Ovary (tissue), 10 donors: ENCODE measurements at places on chromosomes 6 and 20.

- no peak for DNase-seq
Measured at GRCh38 chr6:159161839-159162238, 7.4 kb upstream of the FNDC1 start.

GRCh38 chr20:32482442-32483261 lies 102.5 kb downstream of the NOL4L start:
- DNase-seq = no peak

DNA sequence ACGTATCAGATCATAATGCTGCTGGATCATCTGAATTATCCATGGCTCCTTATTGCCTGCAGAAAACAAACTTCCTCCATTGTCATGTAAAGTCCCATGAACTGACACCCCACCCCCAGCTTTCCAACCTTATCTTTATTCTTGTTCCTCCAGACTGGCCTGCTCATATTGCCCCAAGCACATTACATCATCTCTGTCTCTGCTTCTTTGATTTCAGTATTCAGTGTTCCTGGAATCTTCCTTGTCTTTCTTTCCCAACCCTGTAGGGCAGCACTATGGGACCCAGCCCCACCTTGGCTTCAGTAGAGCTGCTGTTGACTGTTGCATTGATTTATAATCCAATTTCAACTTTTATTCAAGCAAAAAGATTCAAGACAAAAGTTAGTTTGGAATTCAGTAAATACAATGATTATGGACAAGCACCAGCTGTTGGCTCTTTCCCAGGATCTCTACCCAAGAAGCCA lies 187.5 kb upstream of the ECI2 start:
- DNase-seq = no peak

DNA sequence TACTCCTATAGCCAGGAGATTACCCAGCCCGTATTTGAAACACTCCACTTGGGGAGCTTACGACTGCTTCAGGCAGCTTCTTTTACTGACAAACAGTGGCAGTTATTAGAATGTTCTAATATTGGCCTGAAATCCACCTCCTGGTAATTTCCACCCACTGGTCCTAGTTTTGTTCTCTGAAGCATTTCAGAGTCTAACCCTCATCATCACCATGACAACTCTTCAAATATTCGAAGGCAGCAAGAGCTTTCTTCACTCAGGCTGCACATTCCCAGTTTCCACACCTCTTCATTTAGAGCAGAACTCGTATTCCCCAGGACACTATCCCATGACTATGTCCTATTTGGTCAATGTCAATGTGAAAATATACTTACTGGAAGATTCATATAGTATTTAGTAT lies 325.6 kb downstream of the UBE3D start:
- no peak for DNase-seq

- no peak for DNase-seq
Measured at GRCh38 chr20:33566781-33567603, 77.1 kb downstream of the CBFA2T2 start.

DNA sequence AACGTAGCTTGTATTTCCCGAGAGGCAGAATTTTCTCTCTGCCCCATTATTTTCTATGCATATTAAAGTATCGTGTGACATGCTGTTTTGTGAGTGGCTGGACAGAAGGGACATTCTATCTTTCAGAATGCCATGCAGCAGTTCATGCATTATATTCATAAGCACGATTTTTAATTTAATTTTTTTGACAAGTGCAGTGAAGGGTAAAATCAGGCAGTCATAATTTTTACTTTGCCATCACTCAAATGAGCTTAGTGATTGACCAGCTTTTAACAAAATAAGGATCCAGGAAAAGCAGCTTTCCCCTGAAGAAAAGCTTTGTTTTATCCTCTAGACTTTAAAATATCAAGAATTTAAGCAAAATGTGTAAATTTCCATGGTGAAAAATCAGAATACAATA lies 673.3 kb downstream of the KIF16B start:
- no peak for DNase-seq

DNA sequence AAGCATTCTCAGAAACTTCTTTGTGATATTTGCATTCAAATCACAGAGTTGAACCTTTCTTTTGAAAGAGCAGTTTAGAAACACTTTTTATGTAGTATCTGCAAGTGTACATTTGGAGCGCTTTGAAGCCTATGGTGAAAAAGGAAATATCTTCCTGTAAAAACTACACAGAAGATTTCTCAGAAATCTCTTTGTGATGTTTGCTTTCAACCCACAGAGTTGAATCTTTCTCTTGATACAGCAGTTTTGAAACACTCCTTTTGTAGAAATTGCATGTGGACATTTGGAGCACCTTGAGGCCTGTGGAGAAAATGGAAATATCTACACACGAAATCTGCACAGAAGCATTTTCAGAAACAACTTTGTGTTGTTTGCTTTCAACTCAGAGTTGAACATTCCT lies 612.3 kb upstream of the ZNF337 start:
- no peak for DNase-seq

- no peak for DNase-seq
Measured at GRCh38 chr6:29647927-29648642, 8.8 kb upstream of the MOG start.

DNA sequence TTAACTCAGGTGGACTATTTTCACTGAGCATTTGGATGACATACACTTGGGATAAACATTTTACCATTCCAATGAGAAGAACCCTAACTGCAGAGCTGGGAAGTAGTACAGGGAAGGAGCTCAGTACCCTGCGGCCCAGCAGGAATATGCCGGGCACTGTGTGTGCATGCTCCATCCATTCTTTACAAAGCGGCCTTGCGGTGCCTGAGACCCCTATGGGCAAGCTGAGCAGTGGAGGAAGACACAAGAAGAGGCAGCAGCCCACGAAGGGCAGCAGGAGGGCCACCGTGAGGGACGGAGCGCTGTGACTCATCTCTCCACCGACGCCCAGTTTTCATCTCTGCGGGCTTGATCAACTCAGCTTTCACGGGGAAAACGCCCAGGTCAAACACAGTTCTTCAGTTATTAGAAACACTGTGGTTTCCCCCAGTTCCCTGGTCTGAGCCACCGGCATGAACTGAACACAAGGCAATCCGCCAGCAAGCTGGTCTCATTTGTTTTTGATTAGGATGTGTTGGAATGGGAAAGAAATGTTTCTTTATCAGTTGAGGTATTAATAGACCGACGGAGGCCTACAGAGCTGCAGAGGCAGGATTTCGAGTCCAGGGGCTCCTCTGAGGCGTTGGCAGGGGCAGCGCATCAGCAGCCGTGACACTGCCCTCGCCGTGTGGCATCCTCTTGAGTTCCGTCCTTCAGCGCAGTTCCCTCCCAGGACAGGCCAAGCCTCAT lies 44.9 kb downstream of the IRF4 start:
- DNase-seq = no peak

DNA sequence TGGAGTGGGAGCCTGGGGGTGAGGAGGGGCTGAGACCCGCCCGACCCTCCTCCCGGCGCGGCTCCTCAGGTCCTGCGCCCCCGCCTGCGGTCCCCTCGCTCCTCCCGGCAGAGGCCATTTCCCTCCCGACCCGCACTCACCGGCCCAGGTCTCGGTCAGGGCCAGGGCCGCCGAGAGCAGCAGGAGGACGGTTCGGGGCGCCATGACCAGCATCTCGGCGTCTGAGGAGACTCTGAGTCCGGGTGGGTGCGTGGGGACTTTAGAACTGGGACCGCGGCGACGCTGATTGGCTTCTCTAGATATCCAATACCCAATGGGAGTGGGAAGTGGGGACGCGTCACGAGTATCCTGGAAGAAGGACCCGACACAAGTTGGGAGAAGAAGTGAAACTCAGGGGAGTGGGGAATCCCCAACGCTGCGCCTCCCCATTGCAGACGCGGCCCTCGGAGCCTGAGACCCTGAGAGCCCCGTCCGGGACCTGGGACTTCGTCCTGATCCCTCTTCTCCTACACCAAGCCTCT lies at the start of gene HLA-B:
Gene HLA-B (minus strand): TSS at position 234 of the 521 bp plus-strand sequence. CDS start 21 bp downstream, at position 213.
- peak; percentile 94 for DNase-seq

DNA sequence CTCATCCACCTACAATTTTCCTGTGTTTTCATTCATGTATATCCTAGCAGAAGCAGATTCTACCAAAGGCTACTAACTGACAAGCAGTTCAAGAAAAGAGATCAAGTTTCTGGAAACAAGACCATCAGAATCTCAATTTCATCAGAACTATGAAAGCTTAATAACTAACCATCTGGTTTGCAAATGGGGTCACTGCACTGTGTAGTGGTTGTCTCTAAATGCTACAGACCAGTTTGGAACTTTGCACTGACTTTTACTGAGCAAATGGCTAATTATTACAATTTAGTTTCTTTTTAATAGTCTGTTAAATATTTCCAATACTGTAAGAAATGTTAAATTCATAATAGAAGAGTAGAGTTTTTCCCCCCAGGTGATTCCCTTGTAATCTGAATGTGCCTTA lies 64.5 kb downstream of the REPS1 start:
- DNase-seq = no peak

DNA sequence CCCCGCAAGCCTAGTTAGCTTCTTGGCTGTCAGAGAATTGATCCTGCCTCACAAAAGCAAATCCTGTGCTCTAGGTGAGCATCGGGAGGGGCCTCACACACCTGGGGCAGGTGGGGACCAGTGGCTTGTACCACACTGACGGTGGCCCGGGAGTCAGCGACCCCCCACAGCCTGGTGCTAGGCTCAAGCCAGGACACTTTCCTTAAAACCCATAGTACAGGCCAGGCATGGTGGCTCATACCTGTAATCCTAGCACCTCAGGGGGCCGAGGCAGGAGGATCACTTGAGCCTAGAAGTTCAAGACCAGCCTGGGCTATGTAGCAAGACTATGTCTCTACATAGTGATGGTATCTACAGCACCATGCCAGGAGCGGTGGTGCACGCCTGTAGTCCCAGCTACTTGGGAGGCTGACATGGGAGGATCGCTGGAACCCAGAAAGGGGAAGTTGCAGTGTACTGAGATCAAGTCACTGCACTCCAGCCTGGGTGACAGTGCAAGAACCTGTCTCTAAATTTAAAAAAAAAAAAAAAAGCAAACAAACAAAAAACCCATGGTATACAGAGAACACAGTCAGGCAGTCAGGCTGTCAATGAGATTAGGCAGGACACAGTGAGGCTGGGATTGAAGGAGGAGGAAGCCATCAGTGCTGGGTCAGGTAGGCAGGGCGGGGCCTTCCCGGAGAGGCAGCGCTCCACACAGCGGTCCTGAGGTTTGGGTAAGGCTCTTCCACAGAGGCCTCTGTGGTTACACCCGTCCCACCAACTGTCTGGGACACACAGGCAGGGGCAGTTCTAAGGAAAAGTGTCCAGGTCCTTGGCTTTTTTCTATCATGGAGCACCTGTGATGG lies 41.3 kb downstream of the SYNJ2 start:
- no peak for DNase-seq

DNA sequence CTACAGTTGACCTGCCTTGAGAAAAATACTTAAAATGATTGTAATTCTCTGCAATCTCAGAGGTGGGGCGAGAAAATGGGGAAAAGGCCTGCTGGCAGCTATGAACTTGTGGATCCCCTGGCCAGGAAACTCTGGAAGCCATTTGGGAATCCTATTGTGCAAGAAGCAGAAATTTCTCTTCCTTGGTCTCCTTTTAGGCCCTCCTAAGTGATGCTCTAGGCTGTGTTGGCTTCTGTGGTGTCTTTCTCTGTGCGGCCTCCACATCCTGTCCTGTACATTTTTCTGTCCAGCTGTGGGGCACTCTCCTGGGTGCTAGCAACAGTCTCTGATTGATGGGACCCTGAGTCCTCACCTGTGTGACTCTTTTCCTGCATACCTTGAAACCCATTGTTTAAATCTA lies 290.9 kb downstream of the FARS2 start:
- DNase-seq = no peak

DNA sequence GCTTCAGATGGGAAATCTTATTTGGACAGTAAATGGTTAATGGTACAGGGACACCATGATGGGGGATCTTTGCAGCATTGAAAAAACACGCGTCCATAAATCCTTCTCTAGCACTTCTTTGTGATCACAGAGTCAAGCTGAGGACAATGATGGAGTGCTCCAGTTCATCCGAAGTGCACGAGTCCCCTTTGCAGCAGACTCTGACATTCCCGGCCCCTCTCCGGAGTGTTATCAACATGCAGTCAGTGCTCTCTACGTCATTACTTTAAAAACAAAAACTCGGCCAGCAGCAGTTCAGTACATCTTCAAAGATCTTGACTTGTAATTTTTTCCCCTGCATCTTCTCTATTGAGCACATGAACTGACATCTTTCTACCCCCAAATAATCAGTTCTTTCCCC lies 185.5 kb upstream of the AKAP12 start:
- peak; percentile 73 for DNase-seq

- DNase-seq = no peak
Measured at GRCh38 chr20:14491436-14491835, 154.0 kb upstream of the FLRT3 start.

DNA sequence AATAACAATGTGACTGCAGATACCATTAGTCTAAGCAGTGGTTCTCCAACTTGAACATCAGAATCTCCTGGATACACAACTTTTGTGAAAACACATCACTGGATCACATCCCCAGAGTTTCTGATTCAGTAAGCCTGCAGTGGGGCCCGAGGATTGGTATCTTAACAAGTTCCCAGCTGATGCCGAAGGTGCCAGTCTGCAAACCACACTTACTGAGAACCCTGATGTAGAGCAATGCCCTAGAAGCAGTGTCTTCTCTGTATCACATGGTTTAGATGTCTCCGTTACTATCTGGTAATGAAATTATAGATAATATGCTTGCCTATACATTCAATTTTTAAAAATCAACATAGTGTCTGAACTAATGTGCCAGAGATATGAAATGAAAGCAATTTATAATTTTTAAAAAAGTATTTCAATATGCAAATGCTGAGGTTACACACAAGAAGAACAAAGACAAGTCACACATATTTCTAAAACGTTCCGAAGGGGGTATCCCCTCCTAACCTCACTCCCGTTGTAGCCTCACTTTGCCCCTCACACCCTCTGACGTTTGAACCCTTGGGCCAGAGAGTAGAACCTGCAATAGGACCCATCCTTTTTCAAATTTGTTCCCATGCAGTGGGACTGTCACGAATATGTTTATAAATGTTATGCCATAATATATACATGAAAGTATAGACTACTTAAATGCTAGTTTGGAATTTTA lies 115.4 kb upstream of the SAMD5 start:
- no peak for DNase-seq
